Sciatic nerve (tissue), 2 donors: ENCODE measurements at places on chromosomes 16 and 17.

- DNase-seq: no peak
Observed at GRCh38 chr16:84153660-84154214, 8.6 kb downstream of the DNAAF1 start.

- DNase-seq: no peak
Observed at GRCh38 chr16:67477960-67478554, 2.9 kb downstream of the ATP6V0D1 start.

- DNase-seq: no peak
Observed at GRCh38 chr16:57377080-57377841, 5.0 kb downstream of the CX3CL1 start.

DNA sequence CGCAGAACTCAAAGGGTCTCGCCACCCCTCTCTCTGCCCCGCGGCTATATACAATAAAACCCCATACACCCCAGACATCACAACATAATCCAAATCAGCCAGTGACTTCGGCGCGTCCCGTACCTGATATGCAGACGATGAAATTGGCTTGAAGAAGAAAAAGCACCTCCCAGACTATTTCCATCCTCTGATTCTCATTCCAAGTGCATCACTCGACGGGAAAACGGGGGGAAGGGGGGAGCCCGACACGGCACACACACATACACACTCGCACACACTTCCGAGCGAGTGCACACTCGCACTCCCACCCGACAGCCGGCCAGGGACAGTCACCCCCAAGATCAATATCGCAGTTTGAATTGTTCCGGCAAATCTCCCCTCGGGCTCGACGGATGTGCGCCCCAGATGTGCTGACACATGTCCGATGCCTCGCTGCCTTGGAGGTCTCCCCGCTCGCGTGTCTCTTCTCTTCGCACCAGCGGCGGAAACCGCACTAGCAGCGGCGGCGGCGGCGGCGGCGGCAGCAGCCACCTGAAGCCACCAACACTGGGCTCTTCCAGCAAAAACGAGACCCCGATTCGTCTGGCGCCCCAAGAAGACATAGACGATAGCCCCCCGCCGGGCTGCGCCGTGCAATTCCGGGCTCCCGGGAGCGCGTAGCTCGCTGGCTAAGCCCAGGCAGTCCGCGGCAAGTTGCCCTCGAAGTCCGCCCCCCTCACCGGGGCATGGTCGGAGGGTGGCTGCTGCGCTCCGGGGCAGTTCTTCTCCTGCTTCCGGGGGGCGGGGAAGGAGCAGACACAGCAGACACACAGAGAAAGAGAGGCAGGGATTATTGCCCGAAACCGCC lies 688 bp downstream of the CA10 start:
- DNase-seq: no peak

DNA sequence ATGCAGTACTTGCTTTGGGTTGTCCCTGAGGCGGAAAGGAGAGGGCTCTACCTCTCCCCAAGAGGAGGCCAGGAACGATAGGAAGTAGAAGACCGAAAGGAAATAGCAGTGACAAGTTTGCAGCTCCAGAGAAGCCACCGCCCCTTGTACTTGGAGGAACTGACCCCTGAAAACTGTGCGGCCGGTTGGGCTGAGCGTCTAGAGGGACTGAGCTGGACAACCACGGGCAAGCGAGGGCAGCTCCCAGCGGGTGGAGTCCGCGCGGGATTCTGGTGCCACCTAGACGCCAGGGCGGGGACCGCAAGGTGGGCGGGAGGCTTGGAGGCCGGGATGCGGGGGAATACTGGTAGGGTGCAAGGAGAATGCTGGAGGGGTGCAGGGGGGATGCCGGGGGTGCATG lies 1.3 kb upstream of the SLC6A4 start:
- peak; percentile 69 for DNase-seq
